T-cell (primary cell): ENCODE measurements at places on chromosomes 1 and 21. TPM values are rescaled to one million over a fixed set of nuclear protein-coding genes. Genes with fewer than 3 reads are reported as not detected.
A peak's percentile ranks its signal among the peaks of the same experiment; 100 is the strongest.

PRKAA2 gene
- not detected for total RNA-seq

- H3K36me3 ChIP-seq, result no peaks in the 10 kb centered on the region
- peaks cover 9% of the 10 kb centered on the region for H3K27me3 ChIP-seq
- peaks cover 14% of the 10 kb centered on the region for H3K4me1 ChIP-seq
- H3K27ac ChIP-seq, result no peak overlapping the region
- DNase-seq, result no peak
Measured at GRCh38 chr1:76075877-76076276, 1.3 kb downstream of the ST6GALNAC3 start.

DNA sequence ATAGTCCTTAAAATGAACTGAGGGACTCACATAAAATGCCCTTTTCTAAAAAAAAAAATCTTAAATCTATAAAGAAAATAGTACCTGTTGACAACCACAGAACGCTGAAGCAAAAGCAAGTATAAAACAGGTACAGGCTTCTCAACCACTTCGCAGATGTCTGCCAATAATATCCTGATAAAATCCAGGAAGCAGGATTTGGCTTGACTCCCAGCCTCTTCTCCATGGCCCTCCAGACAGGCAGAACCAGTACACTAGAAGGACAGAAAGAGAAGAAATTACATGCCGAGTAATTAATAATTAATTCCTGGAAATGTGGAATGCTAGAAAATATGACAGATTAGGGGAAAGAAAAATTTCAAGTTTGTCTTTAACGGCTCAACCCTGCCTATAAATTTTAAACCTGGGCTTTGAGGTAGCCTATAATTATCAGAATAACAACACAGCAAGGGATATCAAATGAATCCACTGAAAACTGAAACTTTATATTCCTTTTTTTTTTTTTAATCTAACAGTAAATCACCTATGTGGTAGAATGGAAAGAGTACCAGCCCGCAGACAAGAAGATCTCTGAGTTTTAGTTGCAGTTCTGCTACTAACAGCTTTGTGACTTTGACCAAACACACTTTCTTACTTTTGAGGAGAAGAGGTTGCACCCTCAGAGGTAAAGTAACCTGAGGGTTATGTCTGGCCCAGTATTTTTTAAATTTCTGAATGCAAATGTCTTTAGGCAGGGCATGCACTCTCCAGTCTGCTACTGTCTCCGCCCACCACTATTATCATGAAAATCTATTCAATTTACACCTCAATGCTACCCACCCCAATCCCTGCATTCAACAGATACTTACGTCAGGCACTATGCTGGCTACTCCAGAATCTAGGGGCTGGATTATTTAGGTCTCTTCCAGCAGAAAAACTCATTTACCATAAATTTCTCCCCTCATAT is 2.7 kb downstream of the KIAA0319L start:
- no peak for DNase-seq

PPM1J gene
- 0.38 TPM for total RNA-seq

DNA sequence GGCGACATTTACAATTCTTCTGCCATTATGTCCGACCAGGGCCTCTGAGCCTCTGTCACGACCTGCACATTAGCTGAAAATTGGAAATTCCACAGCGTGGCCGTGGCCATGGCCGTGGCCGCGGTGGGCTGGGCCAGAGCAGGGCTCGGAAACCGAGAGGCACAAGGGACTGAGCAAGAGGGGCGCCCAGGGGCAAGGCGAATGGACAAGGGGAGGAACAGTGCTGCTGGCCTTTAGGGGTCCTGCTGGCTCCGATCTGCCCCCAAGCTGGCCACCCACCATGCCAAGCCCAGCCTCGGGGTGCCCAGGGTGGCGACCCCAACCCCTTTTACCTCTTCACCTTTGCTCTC is 75.0 kb downstream of the TAS1R2 start:
- H3K27ac ChIP-seq, result no peak overlapping the region
- no peaks in the 10 kb centered on the region for H3K4me1 ChIP-seq
- no peaks in the 10 kb centered on the region for H3K27me3 ChIP-seq

CLK2 gene
- 123 TPM for total RNA-seq

NEXN gene
- total RNA-seq, result 0.44 TPM

DNA sequence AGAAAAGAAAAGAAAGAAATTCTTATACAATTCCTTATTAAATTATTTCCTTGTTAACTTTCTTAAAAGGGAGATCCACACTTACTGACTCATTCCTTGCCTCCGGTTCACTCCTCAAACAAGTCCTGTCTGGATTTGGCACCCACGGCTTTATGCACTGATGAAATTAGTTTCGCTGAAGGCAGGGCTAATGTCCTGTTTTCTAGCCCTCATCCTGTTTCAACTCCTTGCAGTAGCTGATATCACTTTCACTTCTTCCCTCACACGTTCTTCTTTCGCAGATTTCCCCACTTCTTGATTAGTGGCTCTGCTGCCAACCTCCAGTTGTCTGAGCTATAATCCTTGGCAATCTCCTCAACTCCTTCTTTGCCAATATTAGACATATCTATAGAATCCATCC is 215.2 kb downstream of the URB2 start:
- no peaks in the 10 kb centered on the region for H3K27me3 ChIP-seq
- no peaks in the 10 kb centered on the region for H3K4me1 ChIP-seq
- H3K4me3 ChIP-seq, result no peak overlapping the region
- no peak for DNase-seq
- no peak overlapping the region for H3K27ac ChIP-seq

- no peak overlapping the region for H3K27ac ChIP-seq
- H3K36me3 ChIP-seq, result no peaks in the 10 kb centered on the region
- H3K4me3 ChIP-seq, result no peak overlapping the region
- H3K4me1 ChIP-seq, result no peaks in the 10 kb centered on the region
- H3K27me3 ChIP-seq, result no peaks in the 10 kb centered on the region
Measured at GRCh38 chr1:54967372-54967771, 13.1 kb upstream of the TMEM61 start.

GRCh38 chr1:61953076-61953789 is 211.0 kb downstream of the PATJ start:
- H3K36me3 ChIP-seq, result no peaks in the 10 kb centered on the region
- no peak overlapping the region for H3K27ac ChIP-seq
- no peaks in the 10 kb centered on the region for H3K27me3 ChIP-seq
- H3K4me3 ChIP-seq, result no peak overlapping the region
- H3K4me1 ChIP-seq, result no peaks in the 10 kb centered on the region
- DNase-seq, result no peak

GRCh38 chr1:33366762-33367484 is 46.0 kb upstream of the A3GALT2 start:
- no peak overlapping the region for H3K27ac ChIP-seq
- no peak overlapping the region for H3K4me3 ChIP-seq
- DNase-seq, result no peak
- H3K27me3 ChIP-seq, result peaks cover 23% of the 10 kb centered on the region
- H3K36me3 ChIP-seq, result no peaks in the 10 kb centered on the region

DNA sequence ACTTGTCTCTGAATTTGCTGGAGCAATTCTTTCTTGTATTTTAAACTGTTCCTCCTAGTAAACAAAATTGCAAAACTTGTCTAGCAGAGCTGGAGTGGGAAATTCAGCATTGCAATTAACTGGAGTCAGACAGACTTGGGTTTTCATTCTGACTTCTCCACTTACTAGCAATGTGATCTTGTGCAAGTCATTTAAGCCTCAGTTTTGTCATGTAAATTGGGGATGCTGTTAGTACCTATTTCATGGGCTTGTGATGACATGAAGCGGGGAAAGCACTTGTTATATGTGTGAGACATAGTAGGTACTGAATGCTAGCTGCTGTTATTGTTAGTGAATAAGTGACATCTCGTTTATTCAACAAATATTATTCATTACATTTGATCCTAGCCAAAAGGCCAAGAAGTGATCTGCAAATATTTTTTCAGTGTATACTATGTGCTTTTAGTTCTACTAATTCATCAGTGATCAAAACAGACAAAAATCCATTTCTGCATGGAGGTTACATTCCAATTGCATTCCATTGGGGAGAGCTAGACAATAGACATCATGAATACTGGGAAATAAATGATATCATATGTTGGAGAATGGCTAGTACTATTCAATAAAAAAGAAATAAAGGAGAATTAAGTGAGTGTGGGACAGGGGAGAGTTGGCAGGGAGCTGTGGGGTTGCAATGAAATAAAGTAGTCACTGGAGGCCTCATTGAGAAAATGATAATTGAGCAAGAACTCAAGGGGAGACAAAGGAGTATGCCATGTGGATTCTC is 47.1 kb downstream of the CACHD1 start:
- H3K36me3 ChIP-seq, result no peaks in the 10 kb centered on the region
- no peak overlapping the region for H3K27ac ChIP-seq
- H3K4me1 ChIP-seq, result no peaks in the 10 kb centered on the region
- H3K27me3 ChIP-seq, result no peaks in the 10 kb centered on the region

GRCh38 chr1:198187973-198188588 is 31.3 kb downstream of the NEK7 start:
- peak overlapping the region; percentile 79 for H3K27ac ChIP-seq
- DNase-seq, result peak; percentile 17
- no peaks in the 10 kb centered on the region for H3K36me3 ChIP-seq
- H3K4me1 ChIP-seq, result peaks cover 19% of the 10 kb centered on the region
- H3K27me3 ChIP-seq, result no peaks in the 10 kb centered on the region

GSTM3 gene
- 15.3 TPM for total RNA-seq

DNA sequence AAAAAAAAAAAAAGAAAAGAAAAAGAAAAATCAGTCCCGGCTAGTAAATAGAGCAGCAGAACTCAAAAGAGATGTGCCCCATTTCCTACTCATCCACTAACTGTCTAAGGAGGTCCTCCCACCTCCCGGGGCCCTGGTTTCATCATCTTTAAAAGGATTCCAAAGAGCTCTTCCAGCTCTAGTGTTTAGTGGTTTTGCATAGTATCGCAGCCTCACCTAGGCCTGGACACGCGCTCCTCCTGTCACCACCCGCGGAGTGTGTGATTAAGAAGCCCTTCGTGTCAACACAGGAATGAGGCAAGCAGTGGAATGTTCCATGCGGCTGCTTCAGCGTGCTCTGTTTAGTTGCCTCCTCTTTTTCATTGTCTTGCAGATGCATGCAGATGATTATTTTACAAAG is 49.0 kb downstream of the LBR start:
- H3K4me1 ChIP-seq, result no peaks in the 10 kb centered on the region
- H3K4me3 ChIP-seq, result no peak overlapping the region
- DNase-seq, result no peak
- no peak overlapping the region for H3K27ac ChIP-seq
- no peaks in the 10 kb centered on the region for H3K36me3 ChIP-seq

DNA sequence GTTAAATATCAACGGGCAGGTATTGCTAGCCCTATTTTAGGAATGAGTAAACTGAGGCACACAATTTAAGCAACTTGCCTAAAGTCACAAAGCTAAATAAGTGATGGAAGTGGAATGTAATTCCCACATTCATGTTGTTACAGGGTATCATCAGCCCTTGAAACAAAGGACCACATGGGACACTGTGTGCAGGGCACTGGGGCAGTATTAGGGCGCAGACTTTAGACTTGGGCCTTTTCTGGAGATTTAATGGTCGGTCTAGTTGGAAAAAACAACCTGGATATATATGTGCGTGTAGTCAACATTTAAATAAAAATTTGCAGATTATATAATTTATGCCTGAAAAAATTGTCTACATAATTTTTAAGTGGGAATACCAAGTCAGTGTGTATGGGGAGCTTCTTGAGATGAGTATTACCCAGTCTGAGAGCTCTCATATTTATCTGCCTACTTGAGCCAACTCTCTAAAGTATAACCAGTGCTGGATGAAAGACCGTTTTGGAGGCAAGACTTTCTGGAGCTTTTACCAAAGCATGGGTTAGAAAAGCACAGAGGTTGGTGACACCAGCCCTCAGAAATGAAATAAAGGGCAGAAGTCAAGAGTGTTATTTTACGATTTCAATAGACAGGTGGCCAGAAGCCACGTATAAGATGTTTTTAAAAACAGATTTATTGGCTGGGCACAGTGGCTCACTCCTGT is 1.6 kb downstream of the KDM1A start:
- peak overlapping the region; percentile 91 for H3K4me3 ChIP-seq
- DNase-seq, result no peak
- H3K27ac ChIP-seq, result no peak overlapping the region
- H3K27me3 ChIP-seq, result no peaks in the 10 kb centered on the region

DNA sequence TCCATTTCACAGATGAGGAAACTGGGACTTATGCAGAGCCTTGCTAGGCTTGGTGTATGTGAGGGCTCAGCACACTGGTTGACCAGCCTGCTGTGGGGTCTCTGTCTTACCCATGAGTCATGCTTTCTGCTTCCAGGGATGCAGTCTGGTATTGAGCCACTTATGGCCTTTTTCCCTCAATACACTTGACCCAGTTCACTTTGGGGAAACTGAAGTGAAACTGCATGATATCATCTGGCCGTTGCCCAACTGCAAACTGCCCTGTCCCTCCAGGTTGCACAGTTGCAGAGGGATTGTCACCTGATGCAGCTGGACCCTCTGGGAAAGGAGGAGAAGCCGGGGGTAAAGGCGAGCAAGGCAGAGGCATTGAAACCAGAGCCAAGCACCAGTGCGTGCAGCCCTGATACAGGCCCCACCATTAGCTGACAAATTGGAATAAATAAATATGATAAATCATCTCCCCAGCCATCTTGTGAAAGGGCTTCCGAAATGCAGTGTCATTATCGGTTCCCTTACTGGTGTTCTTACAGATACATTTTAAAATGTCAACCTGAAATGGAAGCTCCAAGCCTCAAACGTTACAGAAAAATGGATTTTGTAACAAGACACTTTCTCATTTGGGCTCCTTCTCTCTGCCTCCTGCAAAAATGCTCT is 39.3 kb upstream of the DUSP10 start:
- DNase-seq, result no peak
- no peak overlapping the region for H3K27ac ChIP-seq
- no peaks in the 10 kb centered on the region for H3K27me3 ChIP-seq
- no peaks in the 10 kb centered on the region for H3K36me3 ChIP-seq
- H3K4me1 ChIP-seq, result peaks cover 58% of the 10 kb centered on the region
- H3K4me3 ChIP-seq, result no peak overlapping the region

DNA sequence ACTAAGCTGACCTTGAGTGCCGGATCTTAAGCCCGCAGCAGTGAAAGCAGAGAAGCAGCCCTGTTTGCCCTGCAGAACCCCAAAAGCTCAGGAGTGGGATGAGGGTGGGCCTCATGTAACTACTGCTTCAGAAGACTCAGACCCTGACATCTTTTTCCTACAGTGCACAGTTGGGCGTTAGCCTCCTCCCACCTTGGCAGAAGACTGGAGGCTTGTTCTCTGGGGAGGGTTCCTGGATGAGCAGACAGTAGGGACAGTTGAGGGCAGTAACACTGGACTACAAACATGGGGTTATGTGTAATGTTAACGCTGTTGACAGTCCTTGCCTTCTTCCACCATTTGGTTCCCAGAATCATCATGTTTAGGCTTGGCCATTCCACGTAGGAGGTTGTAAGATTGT is 9.6 kb downstream of the CTPS1 start:
- no peak for DNase-seq
- no peaks in the 10 kb centered on the region for H3K27me3 ChIP-seq
- H3K27ac ChIP-seq, result no peak overlapping the region

FCRLB gene
- total RNA-seq, result 0.75 TPM

MEX3A gene
- 0.23 TPM for total RNA-seq

- no peak overlapping the region for H3K4me3 ChIP-seq
- H3K27ac ChIP-seq, result no peak overlapping the region
- H3K36me3 ChIP-seq, result no peaks in the 10 kb centered on the region
- no peaks in the 10 kb centered on the region for H3K4me1 ChIP-seq
- no peaks in the 10 kb centered on the region for H3K27me3 ChIP-seq
- no peak for DNase-seq
Measured at GRCh38 chr1:30171537-30172298, 551.7 kb downstream of the MATN1 start.

GRCh38 chr1:172483448-172483847 is 39.6 kb upstream of the PIGC start:
- H3K36me3 ChIP-seq, result no peaks in the 10 kb centered on the region
- H3K4me3 ChIP-seq, result no peak overlapping the region
- H3K27me3 ChIP-seq, result no peaks in the 10 kb centered on the region
- peaks cover 11% of the 10 kb centered on the region for H3K4me1 ChIP-seq

THEM5 gene
- total RNA-seq, result not detected

- no peak overlapping the region for H3K4me3 ChIP-seq
- DNase-seq, result no peak
- no peaks in the 10 kb centered on the region for H3K36me3 ChIP-seq
Measured at GRCh38 chr1:203448521-203449061, 27.0 kb upstream of the PRELP start.
